ENCODE measurements at places on chromosomes 2 and 18. TPM values are rescaled to one million over a fixed set of nuclear protein-coding genes. Genes with fewer than 3 reads are reported as not detected.

DNA sequence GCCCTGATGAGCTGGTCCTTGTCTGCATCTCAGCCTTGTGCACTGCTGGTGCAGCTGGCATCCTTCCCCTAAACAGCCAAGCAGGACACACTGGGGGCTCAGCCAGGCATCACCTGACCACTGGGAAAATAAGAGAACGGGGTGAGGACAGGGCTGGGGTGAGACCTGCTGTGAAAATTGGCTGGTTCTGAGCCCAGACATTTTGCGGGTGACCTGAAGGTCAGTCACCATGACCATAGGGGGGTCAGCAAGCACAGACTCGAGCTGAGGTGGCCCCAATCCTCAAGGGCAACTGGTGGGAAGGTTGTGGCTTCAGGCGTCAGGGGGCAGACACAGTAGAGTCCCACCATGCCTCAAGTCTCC, 144.9 kb upstream of the TWIST2 start:
- H3K27me3 ChIP-seq: peaks cover 8% of the 10 kb centered on the region
- H3K4me1 ChIP-seq: no peaks in the 10 kb centered on the region
- DNase-seq: no peak

DNA sequence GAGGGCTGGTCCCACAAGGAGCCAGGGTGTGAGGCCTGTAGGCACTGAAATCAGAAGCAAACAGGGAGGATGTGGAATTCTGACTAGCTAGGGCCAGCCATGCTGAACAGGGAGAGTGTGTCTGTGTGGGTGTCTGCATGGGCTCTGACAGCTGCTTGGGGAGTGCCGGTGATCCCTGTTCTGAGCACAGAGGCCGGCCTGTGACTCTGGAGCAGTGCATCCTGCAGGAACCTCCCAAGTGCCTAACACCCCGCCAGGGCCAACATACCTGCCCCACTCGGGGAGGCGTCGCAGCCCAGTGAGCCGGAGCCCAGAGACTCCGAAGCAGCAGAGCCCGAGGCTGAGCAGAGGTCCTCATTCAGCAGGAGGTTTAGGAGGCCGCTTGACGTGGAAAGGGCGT, 11.5 kb upstream of the HES6 start:
- no peaks in the 10 kb centered on the region for H3K4me1 ChIP-seq
- H3K36me3 ChIP-seq: peaks cover 3% of the 10 kb centered on the region
- no peak overlapping the region for H3K4me3 ChIP-seq
- H3K27ac ChIP-seq: no peak overlapping the region
- H3K27me3 ChIP-seq: no peaks in the 10 kb centered on the region

PXDN gene
- total RNA-seq: 0.86 TPM

NLRC4 gene
- total RNA-seq: 0.09 TPM
